ENCODE measurements at places on chromosomes 11 and 22.
A peak's percentile ranks its signal among the peaks of the same experiment; 100 is the strongest.

GRCh38 chr11:28528217-28528616 is 420.0 kb downstream of the METTL15 start:
- DNase-seq = no peak

GRCh38 chr22:31291481-31292235 is 630 bp downstream of the PIK3IP1 start:
- DNase-seq = no peak

- DNase-seq = peak; percentile 54
Observed at GRCh38 chr11:120061761-120062560, 76.0 kb downstream of the TRIM29 start.

DNA sequence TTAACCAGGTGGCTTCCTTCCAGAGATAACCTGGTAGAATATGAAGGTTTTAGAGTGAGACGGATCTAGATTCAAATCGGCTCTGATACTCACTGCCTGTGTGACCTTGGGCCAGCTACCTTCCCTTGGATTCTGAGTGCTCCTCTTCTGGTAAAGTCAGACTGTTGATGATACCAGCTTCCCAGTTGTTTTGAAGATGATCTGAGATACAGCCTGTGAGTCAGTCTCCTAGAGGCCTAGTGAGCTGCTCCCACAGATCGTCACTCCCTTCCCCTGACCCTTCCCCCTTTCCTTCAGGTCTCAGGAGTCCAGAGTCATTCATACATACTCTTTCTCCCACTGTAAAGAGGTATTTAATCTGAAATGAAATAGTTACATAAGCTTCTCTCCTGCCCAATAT is 207.8 kb downstream of the GRIK4 start:
- no peak for DNase-seq

DNA sequence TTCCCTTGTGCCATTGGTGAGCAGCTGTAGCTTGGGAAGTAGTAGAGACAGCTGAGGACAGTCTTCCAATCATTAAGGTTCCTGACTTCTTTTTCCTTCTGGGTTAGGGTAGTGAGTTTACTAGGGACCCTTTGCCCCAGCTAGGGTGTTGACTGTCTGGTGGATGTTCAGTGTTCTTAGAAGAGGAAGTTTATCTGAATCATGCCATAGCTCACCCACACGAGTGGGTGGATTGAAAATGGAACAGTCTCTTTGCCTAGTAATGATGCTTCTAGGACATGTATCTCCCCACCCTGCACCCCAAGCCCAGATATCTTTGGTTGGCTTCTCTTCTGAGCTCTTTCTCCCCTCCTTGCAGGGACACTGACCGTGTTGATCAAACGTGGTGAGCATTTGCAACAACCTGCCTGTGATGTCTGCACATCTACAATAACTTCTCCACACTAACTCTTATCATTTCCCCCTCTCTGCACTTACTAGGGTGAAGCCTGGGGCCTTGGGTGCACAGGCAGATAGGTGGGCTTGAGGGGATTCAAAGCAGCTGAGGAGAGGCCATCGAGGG is 57.1 kb upstream of the HORMAD2 start:
- no peak for DNase-seq

DNA sequence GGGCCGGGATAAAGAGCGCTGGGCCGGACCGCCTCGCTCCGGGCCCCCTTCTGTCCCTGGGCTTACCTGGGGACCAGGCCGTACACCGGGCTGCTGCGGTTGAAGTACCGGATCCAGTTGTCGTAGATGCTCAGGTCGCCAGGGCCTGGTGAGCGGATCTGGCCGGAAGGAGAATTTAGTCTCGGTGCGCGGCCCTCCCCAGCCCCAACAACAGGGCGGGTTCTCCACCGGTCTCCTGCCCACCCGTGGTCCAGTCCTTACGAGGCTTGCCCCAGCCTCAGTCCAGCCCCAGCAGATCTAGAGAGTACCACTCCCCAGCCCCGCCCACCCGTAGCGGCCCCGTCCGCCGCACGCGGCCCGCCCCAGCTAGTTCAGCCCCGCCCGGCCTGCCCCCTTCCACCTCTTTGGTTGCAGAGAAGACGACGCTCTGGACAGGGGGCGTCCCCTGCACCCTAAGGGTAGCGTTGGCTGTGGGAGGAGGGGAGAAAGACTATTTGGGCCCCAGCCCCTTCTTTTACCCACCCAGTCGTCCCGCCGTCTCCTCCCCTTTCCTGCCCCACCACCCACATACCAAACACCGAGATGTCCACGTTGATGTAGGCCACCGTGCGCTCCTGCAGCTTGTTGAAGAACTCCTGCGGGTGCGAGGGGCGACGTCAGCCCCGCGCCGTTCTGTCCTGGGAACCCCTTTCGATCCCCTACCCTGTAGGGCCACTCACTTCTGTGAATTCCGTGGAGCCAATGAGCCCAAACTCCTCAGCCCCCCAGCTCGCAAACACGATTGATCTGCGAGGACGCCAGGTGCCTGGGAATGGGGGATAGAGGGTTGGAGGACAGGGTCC is 6.8 kb downstream of the SAC3D1 start:
- DNase-seq = no peak

DNA sequence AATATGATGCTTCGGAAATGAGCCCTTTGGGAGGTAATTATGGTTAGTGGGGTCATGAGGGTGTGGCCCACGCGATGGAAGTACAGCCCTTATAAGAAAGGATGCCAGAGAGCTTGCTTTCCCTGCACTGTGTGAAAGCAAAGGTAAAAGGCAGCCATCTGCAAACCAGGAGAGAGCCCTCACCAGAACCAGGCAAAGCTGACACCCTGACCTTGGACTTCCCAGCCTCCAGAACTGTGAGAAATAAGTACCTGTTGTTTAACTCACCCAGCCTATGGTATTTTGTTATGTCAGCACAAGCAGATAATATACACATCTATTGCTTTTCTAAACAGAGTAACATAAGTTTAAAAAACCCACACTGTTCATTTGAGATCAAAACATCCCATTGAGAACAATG is 50.7 kb downstream of the SYN3 start:
- no peak for DNase-seq

GRCh38 chr11:95904009-95904650 is 19.8 kb downstream of the MTMR2 start:
- no peak for DNase-seq

DNA sequence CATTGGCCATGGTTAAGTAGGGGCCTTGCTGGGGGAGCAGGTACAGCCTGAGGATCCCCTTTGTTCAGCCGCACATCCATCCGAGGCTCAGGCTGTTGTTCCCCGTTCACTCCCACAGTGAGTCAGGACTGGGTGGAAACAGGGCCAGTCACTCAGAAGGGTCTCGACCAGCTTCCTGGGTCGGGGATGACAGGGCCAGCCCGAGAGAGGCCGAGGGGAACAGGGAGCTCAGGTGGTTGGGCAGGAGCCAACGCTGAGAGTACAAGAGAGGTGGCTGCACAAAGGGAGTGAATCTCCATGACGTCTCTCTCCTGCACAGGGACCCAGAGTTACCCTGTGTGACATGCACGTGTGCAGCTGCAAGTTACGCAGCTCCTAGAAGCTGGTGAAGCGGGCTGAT is 97.2 kb upstream of the SHANK2 start:
- no peak for DNase-seq

- DNase-seq = no peak
Observed at GRCh38 chr22:40853961-40854360, 2.5 kb downstream of the ST13 start.

DNA sequence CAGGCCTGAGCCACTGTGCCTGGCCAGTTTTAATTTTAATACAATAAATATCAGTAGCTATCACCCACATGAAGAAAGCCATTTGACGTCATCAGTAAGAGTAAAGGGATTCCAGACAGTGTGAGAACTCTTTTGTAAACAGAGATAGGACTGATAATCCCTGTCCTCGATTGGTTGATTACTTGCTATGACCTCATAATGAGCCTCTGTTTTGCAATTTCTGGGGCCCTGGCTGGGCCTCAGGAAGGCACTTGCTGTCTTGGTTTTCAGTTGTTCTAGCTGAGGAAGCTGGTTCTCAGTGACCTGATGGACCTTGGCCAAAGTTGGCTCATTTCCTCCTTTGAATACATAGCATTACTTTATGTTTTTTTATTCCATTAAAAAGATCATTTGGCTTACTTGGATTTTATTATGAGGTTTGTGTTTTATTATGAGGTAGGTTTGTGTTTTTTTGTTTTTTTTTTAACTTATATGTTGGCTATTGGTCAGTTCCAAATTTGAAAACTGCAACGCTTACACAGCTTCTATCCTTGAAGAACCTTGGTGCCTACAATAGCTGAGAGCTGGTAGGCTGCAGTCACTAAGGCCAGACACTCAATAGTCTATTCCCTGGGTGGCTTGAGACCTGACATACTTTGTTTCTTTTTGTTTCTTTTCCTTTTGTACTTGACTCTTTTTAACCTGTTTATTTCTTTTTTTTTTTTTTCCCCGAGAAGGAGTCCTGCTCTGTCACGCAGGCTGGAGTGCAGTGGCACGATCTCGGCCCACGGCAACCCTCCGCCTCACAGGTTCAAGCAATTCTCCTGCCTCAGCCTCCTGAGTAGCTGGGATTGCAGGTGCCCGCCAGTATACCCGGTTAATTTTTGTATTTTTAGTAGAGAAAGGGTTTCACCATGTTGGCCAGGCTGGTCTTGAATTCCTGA is 20.0 kb downstream of the MARK2 start:
- no peak for DNase-seq

DNA sequence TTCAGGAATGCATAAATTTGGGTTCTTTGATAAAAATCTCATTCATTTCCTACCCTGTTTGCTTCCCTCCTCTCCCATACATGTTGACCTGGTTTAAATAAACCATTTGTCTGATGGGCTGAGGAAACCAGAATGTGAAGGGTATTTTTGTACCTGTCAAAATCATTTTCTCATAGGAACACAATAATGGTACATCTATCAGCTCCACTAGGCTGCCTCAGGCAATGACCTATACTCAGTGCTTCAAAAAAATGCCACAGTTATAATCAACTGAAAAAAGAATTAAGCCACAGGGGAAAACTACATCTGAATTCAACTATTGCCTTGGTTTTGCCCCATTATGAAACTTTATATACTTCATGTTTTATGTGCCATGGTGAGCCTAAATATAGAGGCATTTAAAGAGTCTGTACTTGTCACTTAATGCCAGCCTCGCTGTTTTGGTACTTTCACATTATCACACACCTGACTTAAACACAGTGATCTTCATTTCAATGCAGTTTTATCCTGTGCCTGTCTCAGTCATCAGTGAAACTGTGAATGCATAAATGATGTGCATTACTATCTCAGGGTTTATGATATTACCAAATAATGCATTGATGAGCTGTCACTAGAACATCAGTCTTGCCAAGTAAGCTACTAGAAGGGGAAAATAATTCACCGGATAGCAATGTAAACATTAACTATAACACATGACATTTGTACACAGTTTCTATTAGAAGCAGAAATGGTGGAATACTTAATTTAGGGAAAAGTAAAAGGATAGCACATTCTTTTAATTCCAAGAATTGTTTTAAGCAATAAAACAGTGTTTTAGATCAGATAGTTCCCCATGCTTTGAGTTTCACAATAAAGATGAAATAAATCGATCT is 92.7 kb downstream of the MSANTD4 start:
- no peak for DNase-seq

- no peak for DNase-seq
Observed at GRCh38 chr11:41458154-41458553, 1.3 kb downstream of the LRRC4C start.

DNA sequence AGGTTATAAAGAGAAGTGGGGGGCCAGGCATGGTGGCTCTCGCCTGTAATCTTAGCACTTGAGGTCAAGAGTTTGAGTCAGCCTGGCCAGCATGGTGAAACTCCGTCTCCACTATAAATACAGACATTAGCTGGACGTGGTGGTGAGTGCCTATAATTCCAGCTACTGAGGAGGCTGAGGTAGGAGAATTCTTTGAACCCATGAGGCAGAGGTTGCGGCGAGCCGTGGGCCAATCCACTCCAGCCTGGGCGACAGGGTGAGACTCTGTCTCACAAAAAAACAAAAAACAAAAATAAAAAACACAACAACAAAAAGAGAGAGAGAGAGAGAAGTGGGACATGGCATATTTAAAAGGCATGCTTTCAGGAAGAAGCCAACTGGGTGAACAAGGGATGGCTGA is 80.1 kb upstream of the CARD18 start:
- DNase-seq = no peak

GRCh38 chr11:27612932-27613880 is 87.0 kb downstream of the BDNF start:
- no peak for DNase-seq

- DNase-seq = no peak
Observed at GRCh38 chr11:111846063-111846462, 25.3 kb downstream of the ALG9 start.

- DNase-seq = no peak
Observed at GRCh38 chr11:64060861-64061444, 25.2 kb downstream of the FLRT1 start.

DNA sequence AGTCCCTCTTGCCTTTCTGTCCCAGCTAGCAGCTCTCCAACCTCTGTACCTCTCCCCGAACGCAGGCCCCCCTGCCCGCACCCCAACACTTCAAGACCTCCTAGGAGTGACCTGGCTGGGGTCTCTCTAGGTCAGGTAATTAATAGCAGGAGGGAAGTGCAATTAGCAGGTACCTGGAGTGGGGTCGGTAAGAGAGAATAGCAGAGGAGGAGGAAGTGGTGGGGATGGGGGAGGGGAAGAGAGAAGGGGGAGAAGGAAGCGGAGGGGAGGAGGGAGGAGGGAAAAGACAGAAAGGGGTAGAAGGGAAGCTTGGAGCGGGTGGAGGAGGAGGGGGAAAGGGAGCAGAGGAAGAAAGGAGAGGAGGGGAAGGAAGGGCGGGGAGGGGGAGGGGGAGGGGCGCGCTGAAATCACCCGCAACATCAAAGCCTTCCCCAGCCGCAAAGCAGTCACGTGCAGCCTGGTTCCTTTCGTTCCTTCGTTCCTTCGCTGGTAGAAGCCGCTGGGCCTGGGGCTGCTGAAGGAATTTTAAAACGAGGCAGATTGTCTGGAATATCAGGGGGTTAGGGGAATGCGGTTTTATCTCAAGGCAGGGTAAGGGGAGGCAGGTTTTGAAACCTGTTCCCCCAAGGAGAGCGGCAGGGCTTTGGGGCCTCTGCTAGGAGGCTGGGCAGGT is 29.3 kb upstream of the TCF20 start:
- DNase-seq = no peak

- DNase-seq = no peak
Observed at GRCh38 chr11:9075556-9075955, 15.8 kb downstream of the SCUBE2 start.

- no peak for DNase-seq
Observed at GRCh38 chr22:49961005-49961600, 531 bp downstream of the PIM3 start.

DNA sequence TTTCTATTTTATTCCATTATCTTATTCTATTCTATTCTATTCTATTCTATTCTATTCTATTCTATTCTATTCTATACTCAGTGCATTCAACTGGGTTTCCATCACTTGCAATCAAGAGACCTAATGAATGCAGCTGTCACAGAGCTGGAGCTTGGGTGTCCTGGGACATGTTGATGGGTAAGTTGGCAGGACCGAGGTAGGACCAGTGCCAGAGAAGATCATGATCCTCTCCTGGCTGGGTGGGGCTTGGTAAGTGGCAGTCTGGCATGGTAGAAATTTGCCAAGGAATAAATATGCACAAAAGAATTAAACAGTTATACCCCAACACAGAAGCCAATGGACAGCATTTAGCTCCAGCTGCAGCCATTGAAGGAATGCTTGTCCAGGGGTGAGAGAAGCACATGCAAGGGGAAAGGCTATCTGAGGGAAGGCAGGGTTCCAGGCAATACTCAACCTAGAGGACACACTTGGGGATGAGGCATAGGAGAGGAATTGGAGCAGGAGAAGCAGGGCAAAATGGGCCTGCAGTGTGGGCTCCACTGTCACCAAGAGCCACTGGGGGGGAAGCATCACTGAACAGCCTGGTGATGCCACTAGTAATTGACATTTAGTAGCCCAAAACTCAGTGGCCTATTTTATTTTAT is 97.0 kb upstream of the CD82 start:
- no peak for DNase-seq

GRCh38 chr22:29700206-29700899 is 19.4 kb upstream of the CABP7 start:
- no peak for DNase-seq
